ENCODE measurements at places on chromosomes 7 and 10. TPM values are rescaled to one million over a fixed set of nuclear protein-coding genes. Genes with fewer than 3 reads are reported as not detected.

- no peak for DNase-seq
Observed at GRCh38 chr7:152355474-152356057, 80.2 kb downstream of the KMT2C start.

GRCh38 chr7:34869057-34869456 lies 168.2 kb downstream of the DPY19L1 start:
- no peak for DNase-seq

CALCR gene
- total RNA-seq, result not detected

DNA sequence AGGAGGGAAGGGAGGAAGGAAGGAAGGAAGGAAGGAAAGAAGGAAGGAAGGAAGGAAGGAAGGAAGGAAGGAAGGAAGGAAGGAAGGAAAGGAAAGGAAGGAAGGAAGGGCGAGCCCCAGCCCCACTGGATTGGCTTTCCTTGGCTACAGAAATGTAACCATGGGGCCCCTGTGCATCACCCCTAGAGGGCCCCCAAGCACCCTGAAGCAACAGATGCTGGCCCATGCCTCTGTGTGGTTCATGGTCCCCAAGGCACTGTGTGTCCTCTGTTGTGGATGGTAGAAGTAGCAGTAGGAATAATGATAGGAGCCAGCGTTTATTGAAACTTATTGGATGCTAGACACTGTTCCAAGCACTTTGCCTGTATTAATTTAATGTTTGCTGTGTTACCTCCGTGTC lies 116.6 kb upstream of the MACROH2A2 start:
- DNase-seq, result no peak

DNA sequence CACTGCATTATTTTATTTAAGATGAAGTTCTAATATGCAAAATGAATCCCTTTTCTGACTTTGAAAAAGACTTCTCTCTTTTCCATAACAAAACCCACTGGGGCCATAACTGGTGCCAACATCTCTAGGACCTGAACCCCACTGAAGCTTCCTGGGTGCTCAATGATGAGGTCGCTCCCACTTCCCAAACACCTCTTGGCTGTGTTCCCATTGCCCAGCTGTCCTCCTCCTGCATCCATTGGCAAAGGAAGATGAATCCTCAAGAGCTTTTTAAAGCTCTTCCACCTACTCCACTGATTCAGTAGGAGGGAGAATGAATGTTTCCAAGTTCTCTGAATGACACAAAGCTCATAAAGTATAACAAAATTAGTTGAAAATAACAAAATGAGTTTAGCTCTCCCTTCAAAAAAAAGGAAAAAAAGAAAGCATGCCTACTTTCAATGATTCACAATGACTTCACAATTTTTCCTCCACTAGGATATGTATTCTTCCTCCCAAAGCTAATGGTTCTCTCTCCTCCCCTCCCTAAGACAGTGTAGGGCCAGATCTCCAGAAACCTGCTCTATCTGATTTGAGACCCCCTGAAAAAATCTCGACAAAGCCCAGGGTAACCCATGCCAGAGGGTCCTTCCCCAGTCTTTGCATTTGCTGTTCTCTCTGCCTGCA lies 64.8 kb downstream of the SORBS1 start:
- no peak for DNase-seq

DNA sequence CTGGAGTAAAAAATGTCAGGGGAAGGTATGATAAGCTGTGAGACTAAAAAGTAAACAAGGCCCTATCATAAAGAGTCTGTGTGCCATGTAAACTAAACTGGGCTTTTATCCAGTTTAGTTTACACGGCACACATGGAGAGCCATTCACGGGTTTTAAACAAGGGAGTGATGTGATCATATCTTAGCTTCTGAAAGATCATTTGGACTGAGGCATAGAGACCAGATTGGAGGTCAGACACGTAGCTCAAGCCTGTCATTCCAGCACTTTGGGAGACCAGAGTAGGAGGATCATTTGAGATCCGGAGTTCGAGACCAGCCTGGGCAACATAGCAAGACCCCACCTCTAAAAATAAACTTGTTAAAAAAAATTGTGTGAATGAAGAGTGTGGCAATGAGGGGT lies 50.1 kb downstream of the SKIDA1 start:
- DNase-seq, result no peak

DNA sequence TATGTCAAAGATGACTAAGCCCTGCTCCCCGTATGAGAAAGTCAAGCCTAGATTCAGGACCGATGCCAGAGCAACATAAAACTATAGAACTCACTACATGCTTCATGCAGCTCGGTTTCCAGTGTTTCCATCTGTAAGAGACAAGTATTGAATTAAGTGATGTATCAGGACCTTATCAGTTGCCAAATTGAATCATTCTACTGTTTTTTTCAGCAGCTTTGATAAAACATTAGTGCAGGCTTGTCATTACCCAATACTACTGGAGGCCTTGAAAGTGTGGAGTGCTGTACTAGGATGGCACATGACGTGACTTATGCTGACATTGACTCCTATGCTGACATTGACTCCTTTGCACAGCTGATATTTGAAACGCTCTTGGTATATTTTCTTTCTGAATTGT lies 10.8 kb upstream of the NRP1 start:
- DNase-seq, result no peak

GRCh38 chr10:60450291-60450690 lies 60.6 kb upstream of the ANK3 start:
- no peak for DNase-seq

GRCh38 chr10:17923728-17924127 lies 28.0 kb upstream of the SLC39A12 start:
- no peak for DNase-seq

FBH1 gene
- 86.2 TPM for total RNA-seq

DNA sequence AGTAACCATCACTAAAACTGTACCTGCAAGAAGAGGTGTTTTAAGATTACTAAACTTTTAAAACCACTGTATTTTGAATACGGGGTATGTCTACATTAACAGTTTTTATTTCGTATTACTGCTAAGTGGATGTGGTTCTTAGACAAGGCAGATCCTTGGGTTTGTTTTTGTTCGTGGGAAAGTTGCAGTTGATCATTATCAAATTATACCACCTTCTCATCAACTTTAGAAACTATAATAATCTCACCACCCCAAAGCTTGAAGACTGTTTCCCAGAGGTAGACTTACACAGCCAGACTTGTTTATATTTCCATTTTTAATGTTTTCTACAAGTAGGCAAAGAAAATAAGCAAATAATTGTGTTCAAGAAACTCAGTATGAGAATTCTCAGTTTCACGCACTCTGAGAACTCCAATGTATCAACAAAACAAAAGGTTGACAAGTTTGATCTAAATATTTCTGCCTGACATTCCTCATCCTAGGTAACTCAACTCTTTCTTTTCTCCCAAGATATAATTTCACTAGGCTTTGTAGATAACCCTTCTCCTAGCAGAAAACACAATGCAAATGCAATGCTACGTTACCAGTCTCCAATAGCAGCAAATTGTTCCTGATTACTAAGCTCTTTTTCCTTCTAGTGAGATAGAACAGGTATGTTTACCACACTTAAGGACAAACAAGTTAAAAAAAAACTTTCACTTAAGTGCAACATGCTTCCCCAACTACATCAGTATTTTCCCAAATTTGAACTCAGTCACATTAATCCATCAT lies 36.0 kb downstream of the IGF2BP3 start:
- no peak for DNase-seq

- DNase-seq, result no peak
Observed at GRCh38 chr10:47133871-47134570, 166.0 kb upstream of the GDF10 start.

DNA sequence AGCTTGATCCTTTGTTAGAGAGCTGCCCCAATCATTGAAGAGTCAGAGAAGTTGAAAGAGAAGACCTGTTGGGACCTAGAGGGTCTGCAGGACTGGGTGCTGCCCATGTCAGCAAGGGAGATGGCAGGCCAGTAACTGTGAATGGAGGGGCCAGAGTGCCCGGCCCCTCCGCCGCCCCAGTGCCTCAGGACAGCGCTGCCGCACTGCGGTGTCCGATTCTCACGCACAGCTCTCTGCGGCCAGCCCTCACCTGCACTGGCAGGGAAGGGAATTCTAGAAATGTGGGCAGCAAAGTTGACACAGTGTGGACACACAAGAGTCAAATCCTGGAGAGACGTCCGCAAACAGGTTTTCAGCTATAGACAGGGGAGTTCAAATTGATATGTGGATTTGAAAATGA lies 373.5 kb downstream of the TCERG1L start:
- DNase-seq, result no peak

DNA sequence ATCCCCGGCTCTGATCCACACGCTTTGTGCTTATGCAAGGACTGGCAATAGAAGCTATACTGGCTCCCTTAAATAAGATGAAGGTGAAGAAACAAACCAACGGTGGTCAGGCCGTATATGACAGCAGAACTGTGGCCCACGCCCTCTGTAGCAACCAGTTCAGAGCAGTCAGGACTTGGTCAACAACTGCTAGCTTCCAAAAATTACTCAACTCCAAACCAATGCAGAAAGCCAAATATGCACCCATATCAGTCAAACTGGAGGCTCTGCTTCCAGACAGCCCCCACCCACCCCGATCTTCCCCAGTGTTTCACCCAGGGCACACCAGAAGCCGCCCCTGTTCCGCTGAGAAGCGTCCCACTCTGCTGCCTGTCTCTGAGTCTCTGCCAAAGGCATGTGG lies 222.3 kb upstream of the MGMT start:
- DNase-seq, result no peak

GRCh38 chr7:95322396-95322795 lies 1.9 kb downstream of the PON1 start:
- no peak for DNase-seq

GRCh38 chr7:45511721-45512597 lies 62.2 kb upstream of the ADCY1 start:
- DNase-seq, result no peak

DNA sequence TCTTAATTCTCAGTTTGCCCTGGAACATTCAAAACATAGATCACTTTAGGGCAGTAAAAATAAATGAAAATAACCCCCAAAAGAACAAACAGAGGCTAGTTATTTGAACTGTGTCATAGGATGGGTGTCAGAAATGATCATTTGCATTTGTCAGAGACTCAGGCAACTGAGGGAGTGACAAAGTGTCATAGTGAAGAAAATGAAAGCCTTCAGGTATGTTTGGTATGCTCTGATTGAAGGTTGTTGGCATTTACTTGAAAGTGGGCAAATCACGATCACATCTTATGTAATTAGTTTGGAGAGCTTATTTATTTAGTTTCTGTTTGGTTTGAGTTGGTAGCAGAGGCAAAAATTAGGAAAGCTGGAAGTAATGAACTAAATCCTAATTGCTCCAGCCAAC lies 880.9 kb downstream of the ANKRD7 start:
- no peak for DNase-seq

GRCh38 chr10:17214526-17214925 lies 13.1 kb upstream of the TRDMT1 start:
- DNase-seq, result no peak

DNA sequence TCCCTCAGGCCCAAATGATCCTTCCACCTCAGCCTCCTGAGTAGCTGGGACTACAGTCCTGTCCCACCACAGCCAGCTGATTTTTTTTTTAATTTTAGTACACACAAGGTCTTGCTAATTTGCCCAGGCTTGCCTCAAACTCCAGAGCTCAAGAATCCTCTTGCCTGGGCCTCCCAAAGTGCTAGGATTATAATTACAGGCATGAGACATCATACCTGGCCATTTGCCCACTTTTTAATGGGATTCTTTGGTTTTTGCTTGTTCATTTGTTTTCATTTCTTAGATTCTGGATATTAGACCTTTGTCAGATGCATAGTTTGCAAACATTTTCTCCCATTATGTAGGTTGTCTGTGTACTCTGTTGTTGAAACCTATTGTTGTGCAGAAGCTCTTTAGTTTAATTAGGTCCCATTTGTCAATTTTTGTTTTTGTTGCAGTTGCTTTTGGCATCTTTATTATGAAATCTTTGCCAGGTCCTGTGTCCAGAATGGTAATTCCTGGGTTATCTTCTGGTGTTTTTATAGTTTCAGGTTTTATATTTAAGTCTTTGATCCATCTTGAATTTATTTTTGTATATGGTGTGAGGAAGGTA lies 95.2 kb downstream of the GLCCI1 start:
- DNase-seq, result no peak

CDK14 gene
- total RNA-seq, result 0.86 TPM

DNA sequence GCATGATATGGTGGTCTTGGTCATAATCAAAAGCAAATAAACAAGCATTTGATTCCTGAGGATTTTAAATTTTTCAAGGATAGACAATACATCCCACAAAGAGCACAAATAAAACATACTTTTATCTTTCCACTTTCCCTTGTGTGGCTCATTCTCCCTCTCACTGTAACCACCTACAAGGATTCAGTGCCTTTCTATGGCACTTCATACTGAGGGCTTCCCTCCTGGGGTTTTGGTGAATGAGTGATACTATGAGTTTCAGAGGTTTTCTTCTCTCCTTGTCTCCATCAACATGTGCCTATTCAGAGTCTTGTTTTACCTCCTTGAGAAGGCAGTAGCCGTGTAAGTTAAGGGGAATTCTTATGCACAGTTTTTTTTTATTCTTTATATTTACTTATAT lies 296.0 kb upstream of the TEX47 start:
- no peak for DNase-seq

- DNase-seq, result no peak
Observed at GRCh38 chr10:68938884-68939283, 17.1 kb upstream of the DDX21 start.

GRCh38 chr7:107386548-107387102 lies 83.2 kb upstream of the GPR22 start:
- DNase-seq, result no peak

DNA sequence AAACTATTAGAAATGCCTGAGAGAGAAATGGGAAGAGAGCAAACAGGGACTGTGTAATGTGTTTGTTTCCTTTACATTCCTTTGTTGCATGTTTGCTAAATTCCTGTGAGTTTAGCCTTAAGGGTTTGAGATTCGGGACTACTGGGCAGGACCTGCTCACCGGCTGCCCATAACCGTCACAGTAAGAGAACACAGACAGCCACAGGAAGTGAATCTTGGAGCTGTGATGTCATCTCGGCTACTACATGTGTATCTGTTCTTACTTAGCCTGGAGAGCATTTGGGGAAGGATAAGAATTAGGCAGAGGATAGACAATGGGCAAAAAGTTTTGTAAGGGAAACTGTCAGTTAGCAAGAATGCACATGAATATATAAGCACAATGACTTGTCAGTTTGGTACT lies 485.1 kb upstream of the KLF6 start:
- no peak for DNase-seq

BET1 gene
- 11.9 TPM for total RNA-seq

DNA sequence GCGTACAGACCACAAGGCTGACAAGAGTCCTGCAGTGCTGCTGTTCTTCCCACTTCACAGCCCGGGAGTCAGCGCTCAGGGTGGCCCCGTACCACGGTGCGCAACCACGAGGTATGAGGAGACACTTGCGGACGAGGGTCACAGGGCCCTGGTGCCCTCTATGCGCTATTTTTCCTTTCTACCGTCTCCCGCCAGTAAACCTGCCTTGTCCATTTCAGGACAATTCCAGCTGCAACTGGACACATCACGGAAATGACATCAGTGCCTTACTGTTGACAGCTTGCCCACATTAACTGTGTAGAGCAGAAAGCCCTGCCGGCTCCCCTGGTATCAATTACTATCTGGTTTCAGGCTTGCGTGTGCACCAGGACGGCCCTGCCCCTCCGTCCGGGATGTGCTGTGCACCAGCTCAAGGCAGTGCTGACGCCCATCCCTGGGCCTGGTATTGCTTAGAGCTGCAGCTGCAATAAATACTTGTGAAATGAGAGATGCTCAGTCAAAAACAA lies 65.1 kb downstream of the ZRANB1 start:
- DNase-seq, result no peak

- no peak for DNase-seq
Observed at GRCh38 chr10:13489035-13489599, 39.7 kb downstream of the BEND7 start.

- no peak for DNase-seq
Observed at GRCh38 chr10:114766470-114766869, 55.1 kb upstream of the FHIP2A start.

Data from T-cell (primary cell).